Hematopoietic multipotent progenitor cell treated with erythropoietin and hydrocortisone succinate and interleukin-3 and kit ligand, for 15 days (in vitro differentiated cells): ENCODE measurements at places on chromosomes 5 and 9.
A peak's percentile ranks its signal among the peaks of the same experiment; 100 is the strongest.

DNA sequence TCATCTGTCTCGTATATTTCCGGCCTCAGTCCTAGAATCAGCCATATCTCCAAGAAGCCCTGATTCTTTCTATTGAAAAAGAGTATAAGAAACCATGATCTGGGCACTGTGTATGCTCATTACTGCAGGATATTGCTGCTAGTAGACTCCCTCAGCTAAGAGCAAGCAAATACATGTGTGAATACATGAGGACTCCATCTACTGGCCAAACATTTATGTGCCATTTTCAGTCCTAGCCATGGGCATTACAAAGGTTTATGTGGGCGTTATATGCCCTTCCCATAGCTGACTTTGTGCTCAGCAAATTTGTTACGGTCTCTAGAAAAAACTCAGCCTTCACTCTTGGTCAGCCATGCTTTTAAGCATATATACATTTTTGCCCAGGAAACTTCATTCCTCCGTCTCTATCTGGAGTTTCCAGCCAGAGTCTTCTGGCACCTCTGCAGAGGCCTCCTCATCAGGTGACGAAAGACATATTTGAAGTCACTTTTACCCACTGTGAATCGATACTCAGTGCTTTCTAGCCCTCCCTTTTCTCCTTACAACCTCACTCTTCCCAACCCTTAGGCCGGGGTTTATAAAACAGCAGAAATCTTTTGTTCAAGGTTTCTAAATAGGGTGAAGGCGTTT is 1495.6 kb upstream of the CDH6 start:
- DNase-seq = peak; percentile 6

DNA sequence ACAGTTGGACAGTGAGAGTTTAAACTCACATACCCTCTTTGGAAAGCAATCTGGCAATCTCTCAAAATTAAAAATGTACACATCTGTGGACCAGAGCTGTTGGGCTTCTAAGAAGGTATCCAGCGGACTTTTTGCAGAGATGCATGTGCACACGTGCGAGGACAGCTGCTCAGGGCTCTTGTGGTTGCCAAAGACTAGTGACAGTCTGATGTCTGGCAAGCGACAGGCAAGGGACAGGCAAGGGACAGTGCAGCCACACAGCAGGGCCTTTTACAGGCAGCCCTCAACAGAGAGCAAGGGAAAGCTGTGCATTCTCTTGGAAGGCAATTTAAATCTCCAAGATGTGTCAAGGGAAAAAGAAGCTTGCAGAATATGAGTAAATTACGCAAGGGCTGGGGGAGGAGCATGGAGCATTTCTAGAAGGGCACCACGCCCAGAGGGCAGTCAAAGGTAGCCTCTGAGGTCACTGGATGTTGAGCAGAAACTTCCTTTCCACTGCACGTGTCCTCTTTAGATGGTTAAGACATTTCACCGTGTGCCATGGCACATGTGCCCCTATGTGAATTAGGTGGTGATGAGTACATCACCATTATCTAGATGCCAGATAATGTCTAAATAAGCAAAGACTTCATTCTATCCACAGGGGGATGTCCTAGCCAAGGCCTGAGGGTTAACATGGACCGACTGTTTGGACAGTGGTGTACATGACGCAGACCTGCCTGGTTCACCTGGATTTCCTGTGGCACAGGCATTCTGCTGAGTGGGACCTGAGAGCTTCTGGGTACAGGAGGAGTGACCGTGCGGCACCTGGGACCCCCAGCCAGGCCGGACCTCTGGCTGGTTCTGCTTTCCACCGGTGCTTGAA is 9.1 kb downstream of the GFPT2 start:
- DNase-seq = no peak

DNA sequence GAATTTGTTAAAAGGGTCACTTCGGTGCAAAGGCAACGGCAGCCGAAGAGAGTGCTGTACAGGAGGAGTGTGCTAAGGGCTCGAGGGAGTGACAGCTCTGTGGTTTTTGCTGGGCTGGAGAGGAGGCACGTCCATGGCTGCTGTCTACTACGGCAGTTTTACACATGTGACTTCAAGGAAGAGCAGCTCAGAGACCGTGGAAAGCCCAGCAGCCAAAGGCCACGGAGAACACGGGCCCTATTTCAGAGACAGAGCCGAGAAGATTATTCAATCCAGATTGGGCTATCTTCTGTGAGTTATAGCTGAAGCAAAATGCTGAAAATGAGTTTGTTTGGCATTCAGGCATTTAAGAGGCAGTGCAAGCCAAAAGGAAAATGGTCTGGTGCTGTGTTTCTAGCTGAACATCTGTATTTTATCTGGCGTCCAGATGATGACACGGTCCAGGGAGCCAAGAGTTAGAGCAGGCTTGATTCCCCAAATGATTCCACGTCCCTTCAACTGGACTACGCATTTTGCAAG is 96.4 kb downstream of the RFK start:
- DNase-seq = no peak

DNA sequence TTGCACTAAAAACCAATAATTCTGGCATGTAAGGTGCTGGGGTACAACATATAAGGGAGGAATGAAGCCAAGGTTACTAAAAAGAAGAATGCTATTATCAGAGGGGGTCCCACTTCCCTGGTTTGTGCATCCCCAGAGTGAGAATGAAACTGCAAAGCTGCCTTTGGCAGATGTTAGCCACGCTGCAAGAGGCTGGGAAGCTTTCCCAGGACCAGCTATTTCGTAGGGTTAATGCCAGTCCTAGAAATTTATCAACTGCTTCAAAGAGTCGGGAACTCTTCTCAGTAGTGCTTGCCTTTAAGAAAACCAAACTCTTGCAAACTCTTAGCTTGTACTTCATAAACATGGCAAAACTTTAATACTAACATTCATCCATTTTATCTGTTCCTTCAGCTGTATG is 87.5 kb upstream of the NR5A1 start:
- no peak for DNase-seq

GRCh38 chr9:101737165-101737704 is 1.2 kb downstream of the GRIN3A start:
- no peak for DNase-seq

DNA sequence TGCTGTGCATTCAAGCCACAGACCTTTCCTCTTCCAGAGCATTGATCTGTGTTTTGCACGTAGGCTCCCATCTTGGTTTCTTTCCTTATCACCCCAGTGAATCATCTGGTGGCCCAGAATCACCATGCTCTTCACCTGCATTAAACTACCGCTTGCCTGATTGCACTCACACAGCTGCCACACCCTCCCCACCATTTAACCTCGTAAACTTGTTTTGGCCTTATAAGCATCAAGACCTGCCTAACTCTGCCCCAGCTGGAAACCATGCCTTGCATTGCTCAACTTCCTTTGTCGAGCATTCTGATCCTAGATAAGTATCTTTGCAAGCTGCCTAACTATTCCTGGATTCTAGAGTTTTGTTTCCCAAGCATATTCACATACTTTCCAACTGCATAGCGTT is 369.6 kb upstream of the SEMA6A start:
- no peak for DNase-seq

DNA sequence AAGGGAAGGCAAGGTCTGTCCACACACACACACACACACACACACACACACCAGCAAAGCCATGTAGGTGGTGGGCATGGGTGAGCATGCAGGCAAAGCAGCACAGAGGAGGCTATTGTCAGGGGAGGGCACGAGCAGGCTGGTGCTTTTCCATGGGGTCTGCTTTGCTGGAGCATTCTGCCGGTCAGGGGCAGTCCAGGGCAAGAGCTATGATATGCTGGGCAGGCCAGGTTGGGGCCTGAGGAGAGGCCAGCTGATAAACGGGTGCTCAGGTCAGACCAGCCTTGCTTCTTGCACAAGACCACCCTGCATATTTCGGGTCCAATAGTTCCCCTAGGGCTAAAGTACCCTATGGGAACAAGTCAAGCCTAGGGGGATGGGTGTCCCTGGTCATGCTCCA is 253.9 kb upstream of the DMAC1 start:
- DNase-seq = no peak

- no peak for DNase-seq
Observed at GRCh38 chr9:108852079-108852478, 3.7 kb downstream of the ACTL7B start.

DNA sequence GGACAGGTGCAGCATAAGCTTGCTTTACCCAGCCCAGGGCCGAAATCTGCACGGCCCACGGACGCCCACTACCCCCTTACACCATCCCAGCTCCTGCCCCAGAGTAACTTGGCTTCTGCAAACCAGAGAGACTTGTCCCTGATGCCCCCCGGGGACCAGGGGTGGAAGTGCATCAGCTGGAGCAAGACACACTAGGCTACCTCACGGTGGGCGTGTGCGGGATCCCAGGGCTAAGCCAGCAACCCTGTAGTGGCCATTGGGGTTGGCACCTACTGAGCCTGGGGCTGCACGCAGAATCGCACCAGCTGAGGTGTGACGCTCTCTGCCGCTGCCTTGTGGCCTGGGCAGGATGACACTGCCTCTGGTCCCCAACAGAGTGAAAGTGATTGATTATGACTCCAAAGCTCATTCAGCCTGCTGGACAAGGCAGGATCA is 6.1 kb upstream of the ZNF79 start:
- no peak for DNase-seq

GRCh38 chr9:70385426-70385825 is 29.0 kb downstream of the KLF9 start:
- DNase-seq = no peak

DNA sequence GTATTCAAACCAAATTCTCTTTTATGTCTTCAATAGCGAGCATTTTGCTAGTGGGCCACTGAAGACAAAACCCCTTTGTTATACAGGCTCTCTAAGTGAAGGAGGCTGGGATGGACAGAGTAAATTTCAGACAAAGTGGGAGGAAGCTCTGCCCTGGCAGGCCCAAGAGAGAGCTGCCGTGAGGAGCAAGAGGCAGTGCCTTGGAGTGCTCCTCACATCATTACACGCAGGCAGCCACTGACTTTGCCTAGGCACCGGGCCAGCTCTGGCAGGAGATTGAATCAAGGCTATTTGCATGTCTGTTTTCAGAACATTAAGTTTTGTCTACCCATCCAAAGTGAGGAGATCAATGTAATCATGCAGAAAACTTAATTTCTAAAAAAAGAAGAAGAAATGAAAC is 167.7 kb downstream of the CCDC192 start:
- no peak for DNase-seq

GRCh38 chr9:130331061-130331460 is 65.5 kb downstream of the HMCN2 start:
- no peak for DNase-seq

GRCh38 chr5:177096162-177097015 is 9.7 kb downstream of the FGFR4 start:
- DNase-seq = no peak

DNA sequence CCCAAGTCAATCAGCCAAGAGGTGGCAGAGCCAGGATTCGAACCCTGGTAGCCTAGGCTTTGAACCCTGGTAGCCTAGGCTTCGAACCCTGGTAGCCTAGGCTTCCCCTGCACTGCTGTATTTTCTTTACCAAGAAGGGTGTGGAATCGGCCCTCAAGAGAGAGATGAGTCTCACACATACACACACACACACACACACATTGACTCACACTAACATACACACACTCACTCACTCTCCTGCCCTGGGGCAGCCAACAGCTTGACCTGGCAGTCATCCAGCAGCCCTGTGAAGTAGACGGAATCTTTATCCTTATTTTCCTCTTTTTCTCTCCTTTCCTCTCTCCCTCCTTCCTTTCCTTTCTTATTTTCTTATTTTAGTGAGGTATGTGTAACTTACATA is 55.4 kb upstream of the RPL26L1 start:
- no peak for DNase-seq

GRCh38 chr5:171168171-171168570 is 140.9 kb upstream of the TLX3 start:
- no peak for DNase-seq

DNA sequence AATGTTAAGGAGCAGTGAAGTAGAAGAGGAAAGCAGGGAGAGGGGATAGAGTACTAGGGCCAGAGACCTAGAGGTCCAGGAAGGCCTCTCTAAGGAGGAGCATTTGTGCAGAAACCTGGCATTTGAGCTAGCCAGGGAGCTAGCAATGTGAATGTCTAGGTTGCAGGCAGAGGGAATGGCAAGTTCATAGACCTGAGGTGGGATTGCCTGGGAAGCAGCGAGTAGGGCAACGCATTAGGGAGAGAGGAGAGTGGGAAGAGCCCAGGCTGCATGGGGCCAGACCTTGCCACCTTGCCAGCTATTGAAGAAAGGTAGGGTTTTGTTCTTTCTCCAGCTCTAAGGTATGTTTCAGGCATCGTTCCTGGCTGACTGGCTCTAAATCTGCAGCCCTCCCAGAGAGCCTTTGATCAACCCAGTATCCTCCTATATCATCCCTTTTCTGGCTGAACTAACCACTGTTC is 54.0 kb downstream of the SLC22A5 start:
- DNase-seq = no peak

DNA sequence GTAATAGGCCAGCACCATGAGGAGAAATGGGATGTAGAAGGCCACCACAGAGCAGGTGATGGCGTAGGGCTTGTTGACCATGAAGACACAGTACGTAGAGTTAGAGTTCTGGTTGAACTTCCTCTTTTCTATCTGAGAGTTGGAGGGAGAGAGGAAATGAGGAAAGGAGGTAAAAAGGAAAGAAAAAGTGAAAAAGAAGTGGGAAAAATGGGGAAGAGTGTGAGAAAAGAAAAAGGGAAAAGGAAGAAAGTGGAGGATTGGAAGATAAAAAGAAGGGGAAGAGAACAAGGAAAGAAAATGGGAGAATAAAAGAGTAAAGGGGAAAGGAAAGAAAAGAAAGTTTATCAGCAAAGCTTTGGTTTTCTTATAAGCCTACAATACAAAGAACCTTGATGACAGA is 126.1 kb downstream of the FBXO38 start:
- no peak for DNase-seq

GRCh38 chr9:97806721-97807120 is 46.3 kb upstream of the FOXE1 start:
- no peak for DNase-seq

GRCh38 chr5:125262782-125263181 is 516.3 kb upstream of the ZNF608 start:
- no peak for DNase-seq

GRCh38 chr9:74577956-74578355 is 80.8 kb downstream of the RORB start:
- no peak for DNase-seq
